ENCODE measurements at places on chromosomes 7 and 10.
A peak's percentile ranks its signal among the peaks of the same experiment; 100 is the strongest.

DNA sequence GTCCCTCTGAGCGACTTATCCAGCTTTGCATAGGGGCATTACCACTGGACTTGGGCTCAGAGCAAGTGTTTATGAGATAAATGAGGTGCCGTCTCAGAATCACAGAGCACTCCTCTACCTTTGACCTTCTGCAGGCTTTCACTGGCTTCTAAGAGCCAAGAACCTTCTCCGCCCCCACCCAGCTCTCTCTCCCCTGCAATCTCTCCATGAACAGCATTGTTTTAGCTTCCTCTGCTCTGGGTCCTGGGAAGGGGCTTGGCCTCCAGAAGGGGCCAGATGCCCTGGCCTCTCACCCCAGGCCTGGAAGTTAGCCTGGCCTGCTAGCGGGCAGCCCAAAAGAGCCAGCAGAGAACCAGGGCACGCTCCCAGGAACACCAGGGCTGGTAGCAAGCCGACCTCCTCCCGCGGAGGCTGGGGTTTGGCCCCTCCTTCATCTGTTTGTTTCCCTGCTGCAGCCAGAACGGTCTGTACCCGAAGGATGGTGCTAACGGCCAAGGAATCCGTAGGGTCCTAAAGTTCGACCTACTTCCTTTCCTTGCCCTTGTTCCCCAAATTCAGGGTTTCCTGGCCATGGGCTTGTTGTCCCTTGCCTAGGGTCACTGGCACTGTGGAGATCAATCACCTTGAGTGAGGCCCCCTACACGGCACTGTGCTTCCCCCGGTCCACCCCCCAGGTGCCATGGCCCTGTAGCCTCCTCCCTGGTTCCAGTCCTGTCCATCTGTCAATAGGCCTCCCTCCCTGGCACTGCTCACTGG, 18.7 kb upstream of the DDIT4 start:
- DNase-seq, result peak; percentile 58

DNA sequence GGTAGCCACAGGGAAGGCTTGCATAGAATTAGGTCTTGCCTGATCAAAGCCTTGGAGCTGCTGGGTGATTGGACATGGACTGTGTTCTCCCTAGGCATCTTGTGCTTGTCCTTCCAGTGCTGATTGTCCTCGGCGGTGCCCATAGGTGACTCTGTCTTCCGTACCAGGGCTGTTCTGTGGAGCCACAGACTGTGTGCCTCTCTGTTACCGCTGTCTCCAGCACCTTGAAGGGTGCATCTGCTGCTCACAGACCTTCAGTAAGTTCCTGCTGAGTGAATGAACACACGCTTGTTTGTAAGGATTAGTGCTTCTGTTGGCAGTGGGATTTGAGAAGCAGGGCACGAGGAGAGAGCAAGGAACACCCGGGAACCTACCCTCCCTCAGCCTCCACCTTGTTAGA, 116.7 kb downstream of the CELF2 start:
- peak; percentile 4 for DNase-seq

GRCh38 chr10:15817409-15818046, 42.8 kb downstream of the MINDY3 start:
- no peak for DNase-seq

DNA sequence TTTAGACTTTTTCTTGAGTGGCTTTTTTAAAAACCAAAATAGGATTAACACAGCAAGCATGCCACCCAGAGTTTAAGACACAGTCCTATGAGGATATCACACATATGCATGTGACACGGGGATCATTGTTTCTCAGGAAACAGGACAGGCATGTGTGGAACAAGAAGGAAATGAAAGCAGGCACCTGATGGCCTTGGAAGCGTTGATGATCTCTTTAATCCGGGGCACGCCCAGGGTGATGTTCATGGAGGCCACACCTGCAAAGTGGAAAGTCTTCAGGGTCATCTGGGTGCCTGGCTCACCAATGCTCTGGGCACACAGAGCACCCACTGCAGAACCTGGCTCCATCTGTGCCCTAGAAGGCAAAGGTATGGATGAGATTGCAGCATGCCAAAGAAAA, 44.3 kb downstream of the POLR3A start:
- DNase-seq, result peak; percentile 33

DNA sequence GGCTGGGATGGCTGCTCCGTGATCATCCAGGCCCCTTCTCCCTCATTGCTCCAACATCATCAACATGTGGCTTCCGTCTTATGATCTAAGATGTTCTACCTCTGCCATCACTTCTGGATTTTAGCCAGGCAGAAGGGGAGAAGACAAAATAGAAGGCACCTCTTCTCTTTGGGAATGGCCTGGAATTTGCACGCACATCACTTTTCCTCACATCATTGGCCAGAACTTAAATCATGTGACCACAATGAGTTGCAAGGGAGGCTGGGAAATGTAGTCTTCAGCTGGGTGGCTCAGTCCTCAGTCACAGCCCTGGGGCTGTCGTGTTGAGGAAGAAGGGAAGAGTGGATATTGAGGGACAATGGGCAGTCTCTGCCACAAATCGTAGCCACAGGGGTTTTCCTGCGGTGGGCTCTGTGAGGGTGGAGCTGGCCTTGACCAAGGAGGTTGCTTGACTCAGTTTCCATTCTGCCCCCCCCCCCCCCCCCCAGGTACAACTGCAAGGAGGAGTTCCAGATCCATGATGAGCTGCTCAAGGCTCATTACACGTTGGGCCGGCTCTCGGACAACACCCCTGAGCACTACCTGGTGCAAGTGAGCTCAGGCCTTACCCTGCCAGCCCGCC, 50.3 kb downstream of the PALD1 start:
- peak; percentile 41 for DNase-seq

- no peak for DNase-seq
Observed at GRCh38 chr7:45889367-45890067, 1.2 kb downstream of the IGFBP1 start.

GRCh38 chr10:84706875-84707274, 378.5 kb downstream of the CCSER2 start:
- no peak for DNase-seq

GRCh38 chr7:124191030-124191429, 158.2 kb upstream of the TMEM229A start:
- no peak for DNase-seq

- no peak for DNase-seq
Observed at GRCh38 chr7:102122026-102122425, 164.6 kb upstream of the SH2B2 start.

- DNase-seq, result no peak
Observed at GRCh38 chr7:154530136-154530535, 472.8 kb downstream of the PAXIP1 start.

DNA sequence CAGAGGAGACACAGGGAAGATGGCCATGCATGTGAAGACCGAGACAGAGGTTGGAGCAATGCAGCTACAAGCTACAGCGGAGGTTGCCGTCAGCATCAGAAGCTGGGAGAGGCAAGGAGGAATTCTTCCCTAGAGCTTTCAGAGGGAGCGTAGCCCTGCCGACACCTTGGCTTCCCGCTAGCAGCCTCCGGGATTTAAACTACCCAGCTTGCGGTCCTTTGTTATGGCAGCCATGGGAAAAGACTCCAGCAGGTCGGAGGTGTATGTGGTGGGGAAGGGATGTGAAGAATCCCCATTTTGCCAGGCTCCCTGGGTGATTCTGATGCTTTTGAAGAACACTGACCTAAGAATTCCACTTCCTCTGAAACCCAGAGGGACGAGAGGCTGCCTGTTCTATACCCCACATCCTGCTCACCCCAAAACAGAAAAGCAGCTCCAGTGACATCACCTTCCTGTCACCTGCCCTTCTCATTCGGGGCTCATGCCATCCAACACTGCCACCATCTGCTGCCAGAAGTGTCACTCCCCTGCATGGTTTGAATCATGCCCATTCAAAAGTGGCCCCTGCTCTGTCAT, 3.3 kb upstream of the SEPHS1 start:
- no peak for DNase-seq

DNA sequence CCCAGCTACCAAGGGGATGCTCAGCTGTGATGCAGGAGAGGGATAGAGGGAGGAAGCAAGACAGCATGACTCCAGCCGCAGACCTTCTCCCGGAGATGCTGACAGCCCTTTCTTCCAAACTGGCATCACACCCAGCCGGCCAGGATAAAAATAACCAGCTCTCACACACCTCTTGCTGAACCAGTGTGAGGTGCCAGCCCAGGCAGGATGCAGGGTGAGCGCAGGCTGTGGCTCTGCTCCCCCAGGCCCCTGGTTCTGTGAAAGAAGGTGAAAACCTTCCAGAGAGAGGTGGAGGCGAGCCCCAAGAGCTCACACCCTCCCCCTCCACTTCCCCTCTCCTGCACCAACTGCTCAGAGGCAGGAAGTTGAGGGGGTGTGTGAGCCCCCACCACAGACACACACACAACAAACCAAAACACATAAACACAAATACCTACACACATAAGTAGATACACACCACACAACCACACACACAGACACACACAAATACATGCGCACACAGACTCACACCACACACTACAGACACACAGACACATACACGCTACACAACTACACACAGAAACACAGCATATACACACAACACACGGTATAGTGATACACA, 4.0 kb downstream of the GPR15LG start:
- DNase-seq, result no peak

DNA sequence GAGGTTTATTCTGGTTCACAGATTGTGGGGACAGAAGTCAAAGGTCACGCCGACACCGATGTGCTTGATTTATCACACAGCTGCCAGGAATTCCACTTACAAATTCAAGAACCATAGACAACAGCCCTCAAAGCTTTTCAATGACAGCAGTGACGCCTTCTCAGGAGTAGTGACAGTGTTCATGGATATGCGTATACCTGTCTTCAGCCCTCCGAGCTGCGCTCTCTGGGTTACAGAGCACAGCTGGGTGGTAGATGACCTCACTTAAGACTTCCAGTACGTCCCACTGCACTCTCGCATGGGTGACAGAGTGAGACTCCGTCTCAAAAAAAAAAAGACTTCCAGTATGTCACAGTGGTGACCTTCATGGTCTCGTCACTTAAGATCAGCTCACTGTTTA, 108.5 kb downstream of the TCERG1L start:
- DNase-seq, result no peak

GRCh38 chr10:14838582-14839304, 637 bp downstream of the HSPA14 start:
- DNase-seq, result peak; percentile 20

DNA sequence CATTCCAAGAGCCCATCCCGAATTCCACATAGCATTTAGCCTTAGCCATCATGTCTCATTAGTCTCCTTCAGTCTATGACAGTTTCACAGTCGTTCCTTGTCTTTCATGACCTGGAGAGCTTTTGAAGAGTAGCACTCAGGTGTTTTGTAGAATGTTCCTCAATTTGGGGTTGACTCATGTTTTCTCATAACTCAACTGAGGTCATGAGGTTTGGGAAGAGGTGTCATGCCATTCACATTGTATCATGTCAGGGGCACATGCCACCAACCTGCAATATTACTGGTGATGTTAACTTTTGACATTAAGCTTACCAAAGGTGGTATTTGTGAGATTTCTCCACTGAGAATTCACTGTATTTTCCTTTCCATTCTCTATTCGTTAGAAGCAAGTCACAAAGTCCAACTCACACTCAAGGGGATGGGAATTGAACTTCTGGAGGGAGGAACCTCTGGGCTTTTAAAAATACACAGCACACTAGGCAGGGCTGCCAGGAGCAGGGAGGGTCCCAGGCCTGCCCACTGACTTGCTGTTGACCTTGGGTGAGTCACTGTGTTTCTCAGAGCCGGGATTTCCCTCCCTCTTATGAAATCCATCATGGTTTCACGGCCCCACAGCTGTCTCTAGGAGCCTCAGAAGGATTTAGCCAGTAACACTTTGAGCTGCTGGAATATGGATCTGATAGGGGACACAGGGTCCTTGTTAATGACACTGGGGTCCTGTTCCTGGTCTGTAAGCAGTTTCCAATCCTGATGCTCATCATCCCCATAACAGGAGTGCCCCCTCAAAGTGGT, 74.4 kb upstream of the TCF7L2 start:
- DNase-seq, result no peak

DNA sequence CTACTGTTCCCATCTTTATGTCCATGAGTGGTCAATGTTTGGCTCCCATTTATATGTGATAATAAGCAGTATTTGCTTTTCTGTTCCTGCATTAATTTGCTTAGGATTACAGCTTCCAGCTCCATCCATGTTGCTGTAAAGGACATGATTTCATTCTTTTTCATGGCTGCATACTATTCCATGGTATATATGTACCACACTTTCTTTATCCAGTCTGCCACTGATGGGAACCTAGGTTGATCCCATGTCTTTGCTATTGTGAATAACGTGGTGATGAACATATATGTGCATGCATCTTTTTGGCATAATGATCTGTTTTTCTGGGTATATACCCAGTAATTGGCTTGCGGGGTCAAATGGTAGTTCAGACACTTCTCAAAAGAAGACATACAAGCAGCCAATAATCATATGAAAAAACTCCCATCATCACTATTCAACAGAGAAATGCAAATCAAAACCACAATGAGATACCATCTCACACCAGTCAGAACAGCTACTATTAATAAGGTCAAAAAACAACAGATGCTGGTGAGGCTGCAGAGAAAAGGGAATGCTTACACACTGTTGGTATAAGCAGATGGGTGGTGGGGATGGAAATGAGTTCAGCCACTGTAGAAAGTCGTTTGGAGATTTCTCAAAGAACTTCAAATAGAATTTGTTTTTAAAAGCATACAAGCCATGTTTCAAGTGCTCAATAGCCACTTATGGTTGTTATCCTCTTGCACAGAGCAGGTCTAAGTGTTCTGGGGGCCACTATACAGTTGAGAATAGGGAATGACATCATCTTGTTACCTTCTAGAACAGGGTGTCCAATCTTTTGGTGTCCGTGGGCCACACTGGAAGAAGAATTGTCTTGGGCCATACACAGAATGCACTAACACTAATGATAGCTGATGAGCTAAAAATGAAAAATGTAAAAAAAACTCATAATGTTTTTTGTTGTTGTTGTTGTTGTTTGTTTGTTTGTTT, 23.2 kb upstream of the SDK1 start:
- no peak for DNase-seq

DNA sequence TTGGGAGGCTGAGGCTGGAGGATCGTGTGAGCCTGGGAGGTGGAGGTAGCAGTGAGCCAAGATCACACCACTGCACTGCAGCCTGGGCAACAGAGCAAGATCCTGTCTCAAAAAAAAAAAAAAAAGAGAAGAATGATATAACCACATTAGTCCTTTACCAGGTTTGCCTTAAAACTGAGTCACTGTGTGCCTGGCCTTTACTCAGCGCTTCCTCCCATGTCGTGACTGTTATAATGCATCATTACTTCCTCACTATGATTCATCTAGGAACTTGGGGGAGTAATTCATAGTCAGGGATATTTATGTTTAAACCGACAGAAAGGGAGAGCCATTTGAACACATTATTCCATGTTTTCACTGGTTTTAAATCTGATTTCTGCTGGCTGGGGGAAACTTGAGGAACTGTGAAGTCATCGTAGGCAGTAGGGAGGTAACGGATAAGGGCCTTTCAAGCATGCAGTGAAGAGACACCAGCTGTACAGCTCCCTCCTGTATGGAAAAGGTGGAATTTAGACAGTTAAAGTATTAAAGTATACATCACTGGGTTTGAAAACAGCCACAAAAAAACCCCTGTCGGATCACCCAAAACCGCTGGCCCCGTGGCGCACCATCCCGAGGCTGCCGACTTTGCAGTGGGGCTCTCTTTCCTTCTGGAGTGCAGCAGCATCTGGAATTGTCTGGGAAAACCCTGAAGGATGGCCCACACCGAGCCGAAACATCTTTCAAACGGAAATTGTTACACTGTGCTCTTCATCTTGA, 119.8 kb downstream of the NKX6-2 start:
- no peak for DNase-seq

Data from WERI-Rb-1 (cell line).